Amniotic epithelial cell (primary cell): ENCODE measurements at places on chromosomes 16 and 17.

DNA sequence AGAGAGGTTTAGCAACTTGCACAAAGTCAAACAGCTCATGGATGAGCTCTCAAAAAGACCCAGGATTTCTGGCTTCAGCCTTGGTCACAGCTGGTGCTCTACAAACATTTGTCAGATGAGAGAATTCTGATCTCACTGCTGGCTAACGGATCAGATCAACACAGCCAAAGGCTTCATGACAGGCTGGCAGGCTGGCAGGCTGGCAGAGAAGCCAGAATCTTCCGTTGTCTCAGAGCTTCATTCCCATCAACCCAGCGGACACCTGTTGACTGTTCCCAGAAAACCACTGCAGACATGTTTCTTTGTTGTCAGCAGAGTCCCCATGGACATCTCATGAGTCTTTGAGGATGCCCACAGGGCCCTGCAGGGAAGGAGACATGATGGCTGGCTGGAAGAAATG lies 303.8 kb upstream of the ASIC2 start:
- no peak for DNase-seq

- peak; percentile 59 for DNase-seq
These were observed 31.0 kb downstream of the MAPT start for GRCh38 chr17:45925311-45925710.

DNA sequence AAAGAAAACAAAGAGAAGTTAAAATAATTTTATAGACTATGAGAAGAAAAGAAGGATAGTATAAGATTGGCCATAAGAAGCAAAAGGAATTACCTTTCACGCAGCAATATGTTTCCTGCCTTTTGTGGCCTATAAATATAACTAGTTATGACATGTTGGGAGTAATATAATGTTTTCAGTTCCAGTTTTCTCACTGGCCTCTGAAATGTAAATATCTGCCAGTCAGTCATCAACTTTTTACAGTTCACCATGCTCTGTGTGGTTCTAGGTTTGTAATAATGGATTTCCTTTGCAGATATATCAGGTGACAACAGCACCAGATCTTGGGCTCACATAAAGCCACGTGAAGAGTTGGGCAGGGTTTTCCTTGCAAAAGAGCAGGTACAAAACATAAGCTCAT lies 94.3 kb downstream of the ABCA8 start:
- no peak for DNase-seq

- DNase-seq, result peak; percentile 10
These were observed 25.9 kb upstream of the LYRM9 start for GRCh38 chr17:27919079-27919478.

DNA sequence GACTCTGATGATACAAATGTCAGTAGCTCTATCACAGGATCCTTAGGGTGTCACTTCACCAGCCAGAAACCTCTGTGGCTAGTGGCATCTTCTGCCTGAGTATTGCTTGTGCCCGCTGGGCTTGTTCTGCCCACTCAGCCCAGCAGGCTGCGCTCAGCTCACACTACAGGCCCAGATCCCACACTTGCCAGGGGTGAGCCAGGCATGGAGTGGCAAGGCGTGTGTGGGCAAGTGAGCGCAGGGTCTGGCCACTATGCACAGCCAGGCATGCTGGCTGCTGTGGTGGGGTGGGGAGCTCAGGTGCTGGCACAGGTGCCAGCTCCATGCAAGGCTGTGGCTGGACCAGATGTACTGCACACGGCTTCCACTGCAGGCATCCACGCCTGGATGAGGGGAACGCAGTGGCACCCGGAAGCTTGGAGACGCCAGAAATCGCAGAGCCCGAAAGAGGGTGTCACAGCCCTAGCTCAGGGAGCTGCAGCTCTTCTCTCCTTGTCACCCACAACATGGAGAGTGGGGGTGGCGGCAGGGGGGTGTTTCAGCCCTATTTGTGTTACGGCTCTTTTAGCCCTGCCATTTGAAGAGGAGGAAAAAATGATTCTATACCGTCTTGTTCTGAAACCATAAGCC lies 10.2 kb downstream of the CFAP97D1 start:
- no peak for DNase-seq

DNA sequence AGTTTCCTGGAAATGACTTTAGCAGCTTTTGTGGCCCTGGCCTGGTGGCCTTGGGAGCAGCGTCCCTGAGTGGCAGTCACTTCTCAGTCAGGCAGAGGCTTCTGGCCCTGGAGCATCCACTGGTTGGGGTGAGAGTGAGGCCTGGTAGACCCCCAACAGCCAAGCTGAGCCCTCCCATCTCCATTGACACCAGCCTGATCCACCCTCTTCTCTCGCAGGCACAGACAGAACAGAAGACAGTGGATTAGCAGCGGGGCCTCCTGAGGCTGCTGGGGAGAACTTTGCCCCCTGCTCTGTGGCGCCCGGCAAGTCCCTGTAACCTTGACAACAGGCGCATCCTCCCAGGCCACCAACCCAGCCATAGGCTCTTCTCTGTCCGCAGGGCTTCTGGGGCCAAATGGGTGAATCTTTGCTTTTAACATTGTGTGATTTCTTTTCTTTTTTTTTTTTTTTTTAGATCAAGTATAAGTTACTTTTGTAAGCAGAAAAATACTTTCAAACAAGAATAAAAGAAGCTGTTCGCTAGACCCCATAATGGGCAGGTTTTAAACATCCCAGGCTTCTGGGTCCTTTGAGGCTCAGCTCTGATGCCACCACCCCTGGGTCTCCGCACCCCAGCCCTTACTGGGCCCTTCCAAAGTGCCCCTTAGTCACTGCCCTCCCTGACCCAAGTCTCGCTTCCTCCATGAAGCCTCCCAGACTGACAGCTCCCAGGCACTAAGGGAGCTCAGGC lies 12.7 kb upstream of the FLYWCH1 start:
- no peak for DNase-seq

DNA sequence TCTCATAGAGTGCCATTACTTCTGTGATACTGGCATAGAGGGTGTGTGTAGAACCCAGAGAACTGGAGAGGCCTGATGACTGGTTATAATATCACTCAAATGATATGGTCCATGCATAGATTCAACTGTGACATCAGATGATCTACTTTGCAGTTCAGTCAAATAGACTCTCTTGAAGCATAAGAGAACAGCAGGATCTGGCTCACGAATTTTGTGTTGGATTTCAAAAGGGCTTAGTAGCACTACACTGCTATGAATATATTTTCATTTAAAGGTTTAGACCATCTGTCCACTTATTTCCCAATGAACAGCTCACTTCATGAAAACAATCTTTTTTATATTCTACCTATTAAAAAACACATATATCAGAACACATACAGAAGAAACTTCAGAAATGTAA lies 119.7 kb downstream of the KIF2B start:
- no peak for DNase-seq

- no peak for DNase-seq
These were observed 11.5 kb downstream of the ST6GALNAC2 start for GRCh38 chr17:76574166-76574565.

DNA sequence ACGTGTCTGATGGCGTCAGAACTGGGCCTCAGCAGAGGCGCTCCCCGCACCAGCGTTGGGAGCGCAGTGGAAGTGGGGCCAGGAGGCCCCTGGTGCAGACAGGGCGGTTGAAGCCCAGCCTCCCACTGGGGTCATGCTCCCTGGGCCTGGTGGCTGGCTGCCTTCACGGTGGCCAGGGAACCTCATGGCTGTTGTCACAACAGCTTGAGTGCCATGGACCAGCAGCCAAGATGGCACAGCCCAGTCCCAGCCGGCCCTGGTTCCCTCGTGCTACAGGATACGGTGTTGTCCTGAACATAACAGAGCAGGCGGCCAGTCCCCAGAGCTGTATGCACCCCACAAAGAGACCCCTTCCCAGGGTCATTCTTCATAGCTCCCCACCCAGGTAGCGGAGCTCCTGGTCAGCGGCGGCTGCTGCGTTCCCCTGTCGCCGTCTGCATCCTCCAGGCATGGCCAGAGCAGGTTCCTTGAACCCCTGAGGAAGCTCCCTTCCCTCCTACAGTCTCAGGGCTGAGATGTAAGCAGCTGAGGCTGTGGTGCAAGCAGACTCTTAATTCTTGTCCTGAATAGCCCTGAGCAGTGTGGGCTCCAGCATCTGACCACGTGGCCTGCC lies 29.7 kb downstream of the NME3 start:
- no peak for DNase-seq

DNA sequence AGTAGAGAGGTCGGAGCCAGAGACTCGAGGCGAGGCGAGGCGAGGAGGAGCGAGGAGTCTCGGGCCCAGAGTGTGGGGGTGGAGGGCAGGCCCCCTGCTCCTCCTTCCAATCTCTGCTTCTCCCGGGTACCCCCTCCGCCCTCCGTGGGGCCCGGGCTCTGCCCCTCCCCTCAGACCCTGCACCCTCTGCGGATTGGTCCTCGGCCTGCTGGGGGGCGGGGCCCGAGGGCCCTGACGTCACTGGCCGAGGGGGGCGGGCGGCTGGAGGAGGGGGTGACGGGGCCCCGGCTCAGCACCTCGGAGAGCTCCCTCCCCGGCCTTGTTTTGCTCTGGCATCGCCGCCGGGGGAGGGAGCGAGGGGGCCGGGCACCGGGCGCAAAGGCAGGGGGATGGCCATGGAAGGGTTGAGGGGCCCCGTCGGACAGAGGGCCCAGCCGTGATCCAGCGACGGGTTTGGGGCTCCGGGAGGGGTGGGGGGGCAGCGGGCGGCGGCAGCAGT lies at the start of gene RUNDC3A:
TSS of gene RUNDC3A (plus strand) at position 282 of the 499 bp plus-strand sequence. CDS start 232 bp downstream, outside the sequence.
- DNase-seq, result peak; percentile 84

DNA sequence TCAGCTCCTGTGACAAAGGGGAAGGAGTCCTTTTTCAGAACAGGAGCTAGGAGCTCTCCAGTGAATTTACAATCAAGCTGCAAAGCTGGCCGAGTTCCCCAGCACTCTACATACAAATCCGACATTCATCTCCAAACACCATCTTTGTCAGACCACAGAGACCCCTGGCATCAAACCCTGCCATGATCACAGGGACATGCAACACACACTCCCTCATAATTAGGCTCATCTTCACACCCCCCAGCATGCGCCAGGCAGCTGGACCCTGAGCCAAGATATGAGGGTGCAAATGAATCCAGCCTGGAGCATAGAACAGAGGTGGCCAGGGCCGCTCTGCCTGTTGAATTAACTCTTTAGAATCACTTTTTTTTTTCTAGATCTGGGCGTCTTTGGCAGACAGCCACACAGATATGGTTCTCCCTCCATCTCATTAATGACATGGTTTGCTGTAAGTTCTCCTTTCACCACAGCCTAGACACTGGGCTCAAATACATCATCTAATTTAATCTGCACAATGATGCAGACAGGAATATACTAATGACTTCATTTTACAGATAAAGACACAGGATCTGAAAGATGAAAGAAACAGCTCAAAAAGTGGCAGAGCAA lies 366.3 kb downstream of the NPIPA8 start:
- DNase-seq, result no peak

GRCh38 chr17:43791589-43791988 lies 11.4 kb downstream of the CFAP97D1 start:
- peak; percentile 52 for DNase-seq

DNA sequence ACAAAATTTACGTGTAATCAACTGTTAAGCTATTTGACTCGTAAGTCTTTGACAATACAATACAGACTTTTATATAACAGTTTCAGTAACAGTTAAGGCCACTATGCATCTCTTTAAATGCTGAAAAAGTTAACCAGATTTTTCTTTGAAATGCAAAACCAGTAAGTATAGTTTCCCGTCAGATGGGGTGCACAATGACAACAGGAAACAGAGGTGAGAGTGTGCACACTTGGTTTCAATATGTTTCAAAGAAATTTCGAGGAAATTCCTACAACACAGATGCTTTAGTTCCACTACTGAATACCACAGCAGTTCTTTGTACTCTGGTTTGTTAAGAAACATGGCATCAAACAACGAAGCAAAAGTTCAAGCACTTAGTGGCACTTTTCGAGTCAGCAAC lies 48.4 kb downstream of the RNF157 start:
- no peak for DNase-seq

DNA sequence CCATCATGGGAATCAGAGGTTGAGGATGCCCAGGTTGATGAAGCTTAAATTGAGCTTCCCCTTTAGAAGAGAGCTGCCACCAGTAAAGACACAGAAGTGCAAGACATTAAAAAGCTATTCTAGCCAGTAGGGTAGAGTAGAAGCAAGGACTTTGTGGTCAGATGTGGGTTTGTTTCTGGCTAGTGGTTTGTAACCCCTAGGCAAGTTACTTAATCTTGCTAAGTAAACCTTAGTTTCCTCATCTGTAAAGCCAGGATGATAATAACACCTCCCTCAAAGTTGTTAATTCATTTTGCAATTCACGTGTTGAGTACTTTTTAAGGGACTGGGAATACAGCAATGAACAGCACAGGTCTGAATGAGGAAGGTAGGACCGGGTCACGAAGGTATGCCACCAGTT lies 3.6 kb downstream of the SNTB2 start:
- DNase-seq, result no peak

GRCh38 chr17:33202021-33202420 lies 91.1 kb downstream of the ASIC2 start:
- DNase-seq, result no peak

- DNase-seq, result no peak
These were observed 2.0 kb downstream of the SLC46A1 start for GRCh38 chr17:28404007-28404406.

DNA sequence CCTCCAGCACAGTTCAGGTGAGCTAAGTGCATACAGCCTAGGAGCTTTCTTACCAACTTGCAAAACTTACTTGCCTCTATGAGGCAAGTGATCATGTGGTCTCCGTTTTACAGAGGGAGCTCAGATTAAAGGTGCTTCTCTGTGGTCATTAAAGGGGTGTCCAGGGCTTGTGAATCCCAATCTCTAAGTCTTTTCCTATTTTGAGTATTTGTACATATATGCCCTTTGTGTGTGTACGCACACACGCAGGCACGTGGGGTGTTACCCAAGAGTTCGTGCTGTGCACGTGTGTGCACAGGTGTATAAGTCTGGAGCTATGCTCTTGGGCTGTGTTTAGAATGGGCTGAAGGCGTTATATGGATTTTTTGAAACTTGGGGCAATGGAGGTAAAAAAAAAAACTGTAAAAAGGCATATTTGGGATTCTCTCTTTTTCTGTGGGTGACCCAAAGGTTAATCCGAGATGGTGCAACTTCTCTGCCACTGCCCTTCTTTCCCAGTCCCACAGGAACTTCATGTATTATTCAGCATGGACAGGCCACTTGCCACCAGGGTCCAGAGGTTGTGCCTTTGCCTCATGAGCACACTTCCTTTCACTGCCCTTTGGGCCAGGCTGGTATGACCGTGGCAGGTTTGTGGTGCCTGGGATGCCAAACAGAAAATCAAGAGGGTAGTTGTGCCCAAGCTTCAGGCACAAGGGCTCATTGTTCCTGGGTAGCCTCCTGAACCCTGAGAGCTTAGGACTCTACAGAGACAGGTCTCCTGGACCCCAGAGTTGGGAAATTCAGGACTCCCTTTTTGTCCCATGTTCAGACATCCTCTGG lies 1.5 kb downstream of the ABCC3 start:
- DNase-seq, result no peak

- no peak for DNase-seq
These were observed 19.0 kb downstream of the EEF2K start for GRCh38 chr16:22225060-22225459.
